ENCODE measurements at places on chromosomes 3 and 15. TPM values are rescaled to one million over a fixed set of nuclear protein-coding genes. Genes with fewer than 3 reads are reported as not detected.

DNA sequence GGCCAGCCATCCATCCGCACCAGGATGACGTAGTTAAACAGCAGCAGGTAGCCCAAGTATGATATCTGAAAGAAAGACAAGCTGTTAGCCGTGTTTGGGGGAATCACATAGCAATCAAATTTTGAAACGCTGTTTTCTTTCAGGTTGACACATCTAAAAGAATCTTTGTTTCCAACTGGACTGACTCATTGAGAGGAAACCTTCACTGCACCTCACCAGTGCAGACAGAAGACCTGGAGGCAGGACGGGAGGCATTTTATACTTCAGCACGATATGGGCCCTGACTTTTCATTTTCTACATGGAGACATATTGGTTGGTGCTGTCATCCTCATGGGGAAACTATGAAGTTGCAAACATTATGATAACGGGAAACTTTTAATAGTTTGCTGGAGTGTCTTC is 44.2 kb upstream of the MTMR10 start:
- no peak for DNase-seq

- DNase-seq: no peak
Observed at GRCh38 chr15:52464478-52464877, 64.2 kb downstream of the MYO5A start.

Gene SERPINI2
- 5.7 TPM for total RNA-seq

DNA sequence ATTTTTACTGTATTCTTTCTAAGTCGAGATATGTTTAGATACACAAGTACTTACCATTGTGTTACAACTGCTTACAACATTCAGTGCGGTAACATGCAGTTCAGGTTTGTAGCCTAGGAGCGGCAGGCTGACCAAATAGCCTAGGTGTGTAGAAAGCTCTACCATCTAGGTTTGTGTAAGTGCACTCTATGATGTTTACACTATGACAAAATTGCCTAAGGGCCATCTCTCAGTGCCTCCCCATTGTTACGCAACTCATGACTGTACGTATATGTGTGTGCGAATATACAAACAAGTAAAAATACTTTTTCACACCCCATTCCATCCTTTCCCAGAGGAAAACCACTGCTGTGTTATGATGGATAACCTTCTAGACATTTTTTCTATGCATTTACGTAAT is 44.3 kb downstream of the PXYLP1 start:
- DNase-seq: no peak

Gene CD47
- 102 TPM for total RNA-seq

Gene CHRM5
- total RNA-seq: 2.3 TPM

- DNase-seq: no peak
Observed at GRCh38 chr15:100785181-100786138, 94.2 kb upstream of the ALDH1A3 start.

Gene RASGRP1
- total RNA-seq: 6.0 TPM

Gene MAGI1
- 86.3 TPM for total RNA-seq

GRCh38 chr3:126357295-126358037 is at the start of gene KLF15:
Gene KLF15 (minus strand): TSS chr3:126357408. CDS start chr3:126352922, 4,486 bp downstream.
- DNase-seq: peak; percentile 83

Gene MYH15
- 1.2 TPM for total RNA-seq

GRCh38 chr3:161150001-161150525 is 44.9 kb upstream of the B3GALNT1 start:
- DNase-seq: no peak

Gene CSPG5
- 78.2 TPM for total RNA-seq

DNA sequence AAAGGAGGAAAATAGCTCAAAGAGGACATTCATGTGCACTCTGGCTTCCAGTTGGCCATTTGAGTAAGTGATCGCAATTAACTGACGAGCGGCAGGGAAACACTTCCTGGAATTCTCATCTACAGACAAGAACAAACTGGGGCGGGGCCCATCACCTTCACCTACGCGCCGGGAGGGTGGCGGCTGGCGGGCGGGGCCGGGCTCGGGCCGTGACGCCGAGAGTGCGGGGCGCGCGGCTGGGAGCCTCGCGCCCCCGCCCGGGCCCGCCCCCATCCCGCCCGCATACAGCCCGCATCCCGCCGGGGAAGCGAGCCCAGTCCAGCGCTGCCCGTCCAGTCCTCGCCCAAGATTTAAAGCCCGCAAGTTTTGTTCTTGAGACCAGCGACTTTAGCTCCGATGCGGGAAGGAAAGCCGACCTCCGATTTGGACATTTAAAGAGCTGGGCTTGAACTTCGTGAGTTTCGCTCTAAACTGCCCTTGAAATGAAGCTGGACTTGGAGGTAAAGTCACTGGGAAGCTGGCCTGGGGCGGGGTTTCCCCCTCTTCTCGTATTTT is at the start of gene B3GNT5:
TSS of gene B3GNT5 (plus strand) at position 281 of the 555 bp plus-strand sequence. CDS start 16,546 bp downstream, outside the sequence.
- DNase-seq: no peak

DNA sequence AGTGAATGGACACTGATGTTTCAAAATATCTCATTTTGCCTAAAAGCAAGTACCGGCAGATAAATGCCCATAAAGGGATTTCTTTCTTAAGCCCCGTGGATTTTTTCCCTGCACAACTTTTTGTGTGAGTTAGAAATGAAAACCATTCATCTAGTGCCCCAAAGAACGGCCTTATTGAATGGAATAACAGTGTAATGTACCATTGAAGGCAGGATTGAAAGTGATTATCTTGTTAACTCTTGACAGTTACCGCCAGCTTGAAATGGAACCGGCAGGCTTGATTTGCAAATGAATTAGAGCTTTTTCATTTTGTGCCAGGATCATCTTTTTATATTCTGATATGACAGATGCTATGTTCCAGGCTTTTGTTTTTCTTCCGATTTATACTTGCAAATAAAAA is 162.2 kb downstream of the RSRC1 start:
- DNase-seq: peak; percentile 35

Gene CHMP2B
- 26.7 TPM for total RNA-seq

DNA sequence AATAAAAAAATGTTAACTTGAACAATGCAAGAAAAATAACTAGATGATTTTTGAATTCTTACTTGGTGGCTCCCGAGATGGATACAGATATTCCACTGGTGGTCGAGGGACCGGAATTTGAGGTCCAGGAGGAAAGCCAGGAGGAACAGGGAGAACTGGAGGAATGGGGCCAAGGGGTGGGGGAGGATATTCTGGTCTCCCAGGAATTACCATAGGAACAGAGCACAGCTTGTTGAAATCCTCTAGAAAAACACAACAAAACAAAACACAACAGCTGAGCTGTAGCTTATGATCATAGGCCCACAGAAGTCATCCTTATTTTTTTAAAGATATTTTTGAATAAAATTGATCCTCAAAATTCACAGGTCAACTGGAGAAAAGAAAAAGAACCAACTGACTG is 129.4 kb downstream of the FBN1 start:
- DNase-seq: no peak

DNA sequence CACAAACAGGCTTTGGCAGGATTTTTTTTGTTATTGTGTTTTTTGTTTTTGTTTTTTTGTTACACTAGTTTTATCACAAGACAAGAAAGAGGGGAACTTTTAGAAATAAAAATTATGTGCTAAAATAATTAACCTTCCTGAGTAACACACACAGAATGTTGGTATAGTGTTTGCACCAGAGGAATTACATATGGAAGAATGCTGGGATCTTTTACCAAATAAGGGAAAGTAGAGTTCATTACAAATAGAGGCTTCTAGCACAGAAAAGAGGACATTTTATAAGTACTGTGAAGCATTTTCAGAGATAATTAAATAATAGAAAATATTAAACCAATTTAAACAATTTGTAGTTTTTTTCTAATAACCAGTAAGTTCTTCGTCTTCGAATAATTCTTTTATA is 116.0 kb downstream of the IGF1R start:
- DNase-seq: no peak

Gene GPR27
- 10.8 TPM for total RNA-seq

Gene ITPKA
- 0.89 TPM for total RNA-seq

DNA sequence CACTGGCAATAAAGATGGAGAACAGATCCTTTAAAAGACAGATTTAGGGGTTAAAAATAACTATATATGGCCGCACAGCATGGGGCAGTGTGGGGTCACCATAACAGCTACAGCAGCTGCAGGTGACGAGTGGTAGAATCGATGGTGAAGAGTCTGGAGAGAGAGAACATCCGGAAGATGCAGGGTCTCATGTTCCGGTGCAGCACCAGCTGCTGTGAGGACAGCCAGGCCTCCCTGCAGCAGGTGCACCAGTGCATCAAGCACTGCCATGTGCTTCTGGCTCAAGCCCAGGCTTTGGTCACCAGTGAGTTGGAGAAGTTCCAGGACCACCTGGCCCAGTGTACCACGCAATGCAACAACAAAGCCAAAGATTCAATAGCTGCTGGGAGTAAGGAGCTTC is 93.7 kb upstream of the IMPG2 start:
- no peak for DNase-seq

GRCh38 chr15:83206526-83207008 is 1.1 kb downstream of the HDGFL3 start:
- DNase-seq: no peak

DNA sequence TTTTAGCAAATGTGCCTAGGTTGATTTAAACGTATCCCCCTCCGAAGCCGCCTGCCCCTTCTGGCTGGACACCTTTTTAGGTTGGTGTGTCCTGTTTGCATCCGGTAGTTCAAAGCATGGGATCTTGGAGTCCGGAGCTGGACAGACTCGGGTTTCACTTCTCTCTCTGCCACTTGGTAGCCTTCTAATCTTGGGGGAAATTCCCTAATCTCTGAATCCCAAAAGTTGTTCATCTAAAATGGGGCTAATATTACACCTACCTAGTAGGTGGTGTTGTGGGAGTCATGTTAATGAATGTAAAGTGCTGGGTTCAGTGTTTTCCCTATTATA is 760 bp downstream of the FANCI start:
- no peak for DNase-seq

GRCh38 chr15:64532521-64533315 is 72.3 kb downstream of the ZNF609 start:
- no peak for DNase-seq

GRCh38 chr15:77521206-77521605 is 100.5 kb downstream of the HMG20A start:
- DNase-seq: no peak

DNA sequence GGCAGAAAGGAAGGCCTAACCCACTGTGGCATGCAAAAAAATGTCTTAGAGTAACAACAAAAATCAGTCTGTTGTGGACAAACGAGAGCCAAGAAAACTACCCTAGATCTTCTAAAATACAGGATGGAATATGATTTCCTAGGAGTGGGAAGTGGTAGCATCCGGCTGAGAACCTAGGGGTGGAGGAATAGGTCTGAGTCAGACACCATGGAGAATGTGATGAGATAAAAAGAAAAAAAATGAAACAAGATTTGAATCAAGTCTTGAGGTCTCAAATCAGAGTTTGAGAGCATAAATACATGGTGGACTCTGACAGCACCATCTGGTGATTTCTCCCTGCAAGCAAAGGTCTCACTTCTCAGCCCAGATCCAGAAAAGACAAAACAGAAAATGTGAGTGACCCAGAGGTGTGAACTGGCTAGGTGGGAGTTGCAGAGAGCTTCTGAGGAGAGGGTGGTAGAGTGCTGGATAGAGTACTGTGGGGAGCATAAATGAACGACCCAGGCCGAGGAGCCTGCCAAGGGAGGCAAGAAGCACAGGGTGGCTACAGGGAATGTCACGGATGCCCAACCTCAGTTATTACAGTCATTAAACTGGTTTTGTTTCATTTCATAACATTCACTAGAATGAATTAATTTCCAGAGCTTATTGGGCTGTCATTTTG is 27.6 kb upstream of the VEPH1 start:
- DNase-seq: no peak

DNA sequence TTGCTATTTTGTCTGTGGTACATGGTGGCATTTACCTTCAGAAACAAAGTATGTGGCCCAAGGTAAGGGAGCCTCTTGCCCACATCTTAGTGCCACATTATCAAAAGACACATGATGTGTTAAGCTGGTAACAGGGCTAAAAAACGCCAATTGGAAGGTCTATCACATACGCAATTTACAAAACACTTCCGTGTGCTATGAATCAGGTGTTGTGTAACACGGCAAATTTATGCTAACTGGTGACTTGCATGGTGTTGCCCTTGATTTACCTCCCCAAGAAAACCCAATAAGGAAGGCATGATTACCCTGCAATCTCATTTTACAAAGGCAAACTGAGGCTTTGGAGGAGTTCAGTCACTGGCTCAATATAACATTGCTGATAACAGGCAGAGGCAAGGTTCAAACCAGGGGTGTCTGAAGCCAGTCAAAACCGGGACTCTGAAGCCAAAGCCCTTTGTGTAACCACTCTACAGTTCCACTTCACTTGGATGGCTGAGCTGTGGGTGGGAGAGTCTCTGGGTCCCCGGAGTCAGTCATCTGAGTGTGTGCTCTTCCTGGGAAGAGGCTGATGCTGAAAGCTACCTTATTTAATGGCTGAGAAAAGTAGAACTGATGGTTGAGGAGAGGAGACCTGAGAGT is 103.9 kb upstream of the BCL6 start:
- DNase-seq: no peak

DNA sequence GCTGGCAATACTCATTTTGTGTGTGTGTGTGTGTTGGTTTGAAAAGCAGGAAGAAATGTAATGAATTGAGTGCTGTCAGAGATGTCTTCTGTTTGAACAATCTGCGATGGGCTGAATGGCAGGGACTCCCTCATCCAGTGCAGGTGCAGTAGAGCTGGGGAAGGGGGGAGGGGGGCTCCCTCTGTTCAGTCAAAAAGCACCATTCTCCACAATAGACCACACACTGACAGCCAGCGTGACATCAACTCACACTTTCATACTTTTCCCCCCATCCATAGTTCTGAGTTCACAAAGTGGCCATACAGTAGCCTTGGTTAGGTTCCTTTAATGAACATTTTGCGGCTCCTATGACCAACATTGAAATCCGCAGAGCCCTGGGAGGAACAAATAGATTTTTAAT is 10.4 kb downstream of the SOX2 start:
- peak; percentile 78 for DNase-seq

DNA sequence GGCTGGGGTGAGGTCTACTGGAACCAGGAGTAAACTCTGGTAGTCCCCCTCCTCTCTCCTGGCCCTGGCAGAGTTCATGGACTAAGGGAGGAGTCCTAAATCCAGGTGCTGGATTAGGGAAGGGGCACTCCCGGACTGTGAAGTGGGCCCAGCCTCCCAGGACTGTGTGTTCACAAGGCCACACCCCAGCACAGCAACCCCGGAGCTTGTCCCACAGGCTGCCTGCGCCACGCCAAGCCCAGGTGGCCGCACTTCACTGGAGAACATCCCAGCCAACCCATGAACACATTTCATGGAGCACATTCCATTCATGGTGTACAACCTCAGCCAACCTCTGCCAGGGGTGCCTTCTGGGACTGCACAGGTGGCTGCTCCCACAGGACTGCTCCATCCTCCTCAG is 8.2 kb downstream of the ARPIN start:
- no peak for DNase-seq

GRCh38 chr3:65616563-65616962 is 422.2 kb downstream of the MAGI1 start:
- DNase-seq: no peak

Gene LRRN1
- total RNA-seq: 49.1 TPM

- DNase-seq: no peak
Observed at GRCh38 chr3:10017636-10018292, 8.5 kb upstream of the FANCD2 start.

DNA sequence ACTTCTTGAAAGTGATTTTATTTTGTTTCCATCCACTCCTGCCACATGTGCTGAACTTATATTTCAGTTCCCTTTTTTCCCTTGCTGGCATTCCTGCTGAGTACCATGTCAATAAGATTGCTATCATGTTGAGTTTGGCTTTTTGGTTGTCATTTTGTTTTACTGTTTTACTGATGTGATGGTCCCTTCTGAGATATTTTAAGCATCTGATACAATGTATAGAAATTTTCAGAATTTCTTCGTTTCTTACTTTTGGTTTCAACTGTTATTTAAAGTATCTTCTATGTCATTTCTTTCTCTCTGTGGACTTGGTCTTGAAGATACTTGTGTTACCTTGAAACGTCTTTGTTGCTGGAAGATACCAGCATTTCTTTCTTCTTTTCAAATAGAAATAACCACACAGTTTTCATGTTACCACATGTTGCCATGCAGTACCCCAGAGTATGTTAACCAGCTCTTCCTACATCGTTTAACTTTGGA is 14.1 kb downstream of the SIDT1 start:
- no peak for DNase-seq
